ENCODE measurements at places on chromosomes 1 and 21. TPM values are rescaled to one million over a fixed set of nuclear protein-coding genes. Genes with fewer than 3 reads are reported as not detected.
A peak's percentile ranks its signal among the peaks of the same experiment; 100 is the strongest.

DNA sequence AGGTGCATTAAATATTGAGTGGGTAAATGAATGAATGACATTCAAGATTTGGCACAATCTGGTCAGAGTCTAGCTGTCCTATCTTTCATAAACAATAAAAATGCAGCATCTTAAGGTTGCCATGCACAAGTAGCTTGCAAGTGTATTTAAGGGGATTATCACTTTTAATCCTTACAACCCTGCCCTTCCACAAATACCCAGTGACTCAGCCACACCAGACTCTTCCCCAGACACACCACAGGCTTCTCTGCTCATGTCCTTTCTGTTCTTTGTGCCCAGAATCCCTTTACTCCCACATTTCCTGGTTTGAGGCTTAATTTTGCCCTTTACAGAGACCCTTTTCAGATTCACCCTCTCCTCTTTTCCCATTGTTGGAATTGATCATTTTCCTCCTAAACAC is 59.8 kb downstream of the KIRREL1 start:
- H3K27me3 ChIP-seq, result no peaks in the 10 kb centered on the region
- no peak for DNase-seq
- H3K4me3 ChIP-seq, result no peak overlapping the region

DNA sequence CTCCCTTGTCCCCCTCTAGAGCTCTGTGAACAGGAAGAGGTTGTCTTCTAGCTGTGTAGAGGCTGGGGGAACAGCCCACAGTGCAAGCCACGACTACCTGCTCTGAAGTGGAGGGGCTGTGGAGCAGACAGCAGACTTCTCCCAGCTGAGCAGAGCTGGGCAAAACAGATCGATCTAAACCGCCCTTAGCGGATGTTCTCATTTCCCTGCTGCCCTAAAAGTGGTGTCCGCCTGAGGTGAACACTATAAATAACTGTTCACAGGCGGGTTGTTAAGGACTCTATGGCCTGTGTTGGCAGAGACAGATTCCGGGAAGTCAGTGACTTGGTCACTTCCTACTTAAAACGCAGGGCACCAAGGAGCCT is 203.2 kb downstream of the RHOU start:
- H3K36me3 ChIP-seq, result no peaks in the 10 kb centered on the region
- no peaks in the 10 kb centered on the region for H3K27me3 ChIP-seq
- peaks cover 68% of the 10 kb centered on the region for H3K4me1 ChIP-seq
- H3K27ac ChIP-seq, result peak overlapping the region; percentile 86

DNA sequence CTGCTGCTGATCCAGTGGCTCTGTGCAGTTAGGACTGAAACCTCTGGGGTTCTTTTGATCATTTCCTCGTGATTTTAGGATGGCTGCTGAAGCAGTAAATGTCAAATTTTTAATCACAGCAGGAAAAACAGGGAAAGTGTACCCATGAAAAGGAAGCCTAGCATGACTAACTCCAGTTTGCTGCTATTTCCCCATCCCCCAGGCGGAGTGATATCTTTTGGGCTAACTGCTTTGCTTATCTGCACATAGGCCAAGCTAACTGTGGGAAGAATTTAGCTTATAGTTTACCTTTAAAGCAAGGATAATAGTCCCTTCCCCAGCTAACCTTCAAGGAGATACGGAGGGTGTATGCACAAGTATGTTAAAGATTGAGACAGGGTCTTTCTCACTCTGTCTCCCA is 149.8 kb upstream of the TNR start:
- H3K4me3 ChIP-seq, result no peak overlapping the region
- no peak overlapping the region for H3K27ac ChIP-seq
- no peaks in the 10 kb centered on the region for H3K4me1 ChIP-seq
- no peaks in the 10 kb centered on the region for H3K36me3 ChIP-seq

- no peak overlapping the region for H3K4me3 ChIP-seq
- H3K27ac ChIP-seq, result peak overlapping the region; percentile 50
- H3K27me3 ChIP-seq, result no peaks in the 10 kb centered on the region
- peaks cover 4% of the 10 kb centered on the region for H3K4me1 ChIP-seq
- no peaks in the 10 kb centered on the region for H3K36me3 ChIP-seq
Measured at GRCh38 chr1:56660293-56660692, 15.2 kb downstream of the PRKAA2 start.

DNA sequence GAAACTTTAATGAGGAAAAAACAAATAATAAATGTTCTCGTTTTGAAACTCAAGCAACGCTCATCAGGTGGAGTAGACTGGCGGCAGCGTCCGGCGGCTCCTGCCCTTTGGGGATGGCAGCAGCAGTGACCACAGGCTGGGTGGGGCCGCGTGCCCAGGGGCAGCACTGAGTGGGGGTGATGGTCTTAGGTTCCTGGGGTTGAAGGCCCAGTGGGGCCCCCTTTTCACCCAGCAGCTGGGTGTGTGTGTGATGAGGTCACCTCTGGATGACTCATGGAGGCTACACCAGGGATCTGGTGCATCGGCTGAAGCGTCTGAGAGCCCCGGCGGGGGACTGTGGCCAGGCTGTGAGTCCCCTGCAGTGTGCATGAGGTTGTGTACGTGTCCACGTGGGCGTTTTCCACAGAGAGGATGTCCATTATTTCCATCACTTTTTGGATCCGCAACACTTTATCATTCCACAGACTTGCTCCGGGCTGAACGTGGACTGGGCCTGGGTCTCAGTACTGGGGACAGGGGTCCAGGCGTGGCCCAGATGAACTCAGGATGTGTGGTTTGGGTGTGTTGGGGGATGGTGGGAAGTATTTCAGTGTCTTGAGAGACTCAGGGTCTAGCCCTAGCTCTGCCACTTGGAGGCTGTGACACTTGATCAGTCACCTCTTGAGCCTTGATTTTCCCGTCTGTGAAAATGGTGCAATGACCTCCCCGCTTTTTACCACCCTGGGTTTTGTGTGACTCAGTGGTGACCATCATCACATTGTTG is 25.6 kb downstream of the LDLRAP1 start:
- H3K36me3 ChIP-seq, result peaks cover 16% of the 10 kb centered on the region
- H3K27ac ChIP-seq, result peak overlapping the region; percentile 82
- no peaks in the 10 kb centered on the region for H3K27me3 ChIP-seq

DNA sequence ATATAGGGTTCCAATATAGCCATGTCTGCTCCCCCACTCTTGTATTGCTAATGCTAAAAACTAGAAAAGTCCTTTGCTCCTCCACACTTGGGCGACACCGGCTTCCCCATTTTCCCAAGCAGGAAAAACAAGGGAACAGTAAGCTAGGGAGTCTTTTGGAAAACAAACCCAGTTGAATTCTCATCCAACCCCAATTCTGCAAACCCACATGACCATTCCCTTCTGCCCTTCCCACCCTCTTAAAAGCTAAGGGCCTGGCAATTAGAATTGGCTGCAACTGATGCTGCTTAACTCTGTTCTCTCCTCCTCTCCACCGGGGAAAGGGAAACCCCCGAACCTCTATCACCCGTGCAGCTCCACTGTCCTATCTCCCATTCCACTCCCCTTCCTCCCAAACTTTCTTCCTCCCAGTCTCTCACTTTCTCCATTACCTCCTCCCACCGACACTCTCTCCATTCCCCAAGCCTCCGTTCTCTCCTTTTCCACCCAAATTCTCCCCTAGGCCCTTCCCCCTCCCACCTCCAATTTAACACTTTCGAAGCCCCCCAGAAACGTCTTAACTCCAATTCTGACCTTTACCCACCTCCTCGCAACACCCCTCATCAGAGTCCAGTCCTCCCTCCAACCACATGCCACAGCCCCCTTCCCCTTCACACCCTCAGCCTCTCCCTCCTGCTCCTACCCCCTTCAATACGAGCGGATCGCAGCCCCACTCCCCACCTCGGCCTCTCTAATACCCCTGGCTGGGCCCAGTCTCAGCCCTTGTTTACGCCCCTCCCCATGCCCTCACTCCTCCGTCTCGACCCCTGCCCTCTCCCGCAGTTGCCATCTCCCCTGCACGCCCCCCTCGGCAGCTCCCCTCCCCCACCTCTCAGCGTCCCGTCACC is 701 bp downstream of the DEDD start:
- H3K27ac ChIP-seq, result peak overlapping the region; percentile 97
- peaks cover 39% of the 10 kb centered on the region for H3K36me3 ChIP-seq
- DNase-seq, result no peak
- H3K4me3 ChIP-seq, result peak overlapping the region; percentile 69

- H3K4me1 ChIP-seq, result no peaks in the 10 kb centered on the region
- H3K27me3 ChIP-seq, result peaks cover 25% of the 10 kb centered on the region
- no peak overlapping the region for H3K27ac ChIP-seq
- no peak for DNase-seq
- no peaks in the 10 kb centered on the region for H3K36me3 ChIP-seq
Measured at GRCh38 chr1:30406996-30407864, 316.2 kb downstream of the MATN1 start.

DNA sequence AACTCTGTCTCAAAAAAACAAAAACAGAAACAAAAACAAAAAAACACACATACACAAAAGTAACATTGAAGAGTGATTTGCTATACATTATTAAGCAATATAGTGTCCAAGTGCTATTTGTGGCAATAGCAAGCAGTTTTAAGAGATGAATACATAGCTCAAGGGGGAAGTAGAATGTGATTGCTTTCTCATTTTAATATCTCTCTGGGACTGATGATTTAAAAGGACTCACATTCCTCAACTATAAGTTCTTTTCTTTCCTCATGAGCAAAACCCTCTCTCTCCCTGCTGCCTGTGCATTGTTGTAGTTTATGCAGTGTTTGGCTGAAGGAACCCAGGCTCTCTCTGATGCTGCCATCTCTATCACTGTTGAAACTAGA is 47.0 kb upstream of the CSF1 start:
- H3K27me3 ChIP-seq, result no peaks in the 10 kb centered on the region
- DNase-seq, result no peak
- no peaks in the 10 kb centered on the region for H3K36me3 ChIP-seq
- no peak overlapping the region for H3K4me3 ChIP-seq
- H3K27ac ChIP-seq, result no peak overlapping the region
- H3K4me1 ChIP-seq, result peaks cover 18% of the 10 kb centered on the region

DNA sequence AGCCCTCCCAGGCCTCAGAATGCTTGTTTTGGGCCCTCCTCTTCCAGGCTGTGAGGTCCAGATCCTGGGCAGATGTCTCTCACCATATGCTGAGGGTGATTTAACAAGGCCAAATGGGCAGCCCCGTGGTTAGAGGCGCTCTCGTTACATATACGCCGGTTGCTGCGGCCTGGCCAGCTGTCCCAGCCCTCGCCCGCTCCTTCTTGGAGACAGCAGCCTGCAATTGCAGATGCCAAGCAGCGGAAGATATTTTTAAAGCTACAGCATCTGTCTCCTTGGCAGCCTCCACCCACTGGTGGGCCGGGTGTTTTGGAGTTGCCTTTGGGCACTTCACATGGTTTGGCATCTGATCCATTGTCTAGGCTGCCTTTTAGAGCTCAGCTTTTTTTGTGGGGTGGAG is 178.8 kb upstream of the NFIA start:
- H3K4me3 ChIP-seq, result no peak overlapping the region
- peak; percentile 65 for DNase-seq
- peaks cover 17% of the 10 kb centered on the region for H3K4me1 ChIP-seq
- no peaks in the 10 kb centered on the region for H3K27me3 ChIP-seq
- H3K36me3 ChIP-seq, result no peaks in the 10 kb centered on the region

- no peaks in the 10 kb centered on the region for H3K4me1 ChIP-seq
- no peak overlapping the region for H3K4me3 ChIP-seq
- H3K27me3 ChIP-seq, result no peaks in the 10 kb centered on the region
- no peak overlapping the region for H3K27ac ChIP-seq
Measured at GRCh38 chr1:215181518-215181917, 99.0 kb downstream of the KCNK2 start.

DNA sequence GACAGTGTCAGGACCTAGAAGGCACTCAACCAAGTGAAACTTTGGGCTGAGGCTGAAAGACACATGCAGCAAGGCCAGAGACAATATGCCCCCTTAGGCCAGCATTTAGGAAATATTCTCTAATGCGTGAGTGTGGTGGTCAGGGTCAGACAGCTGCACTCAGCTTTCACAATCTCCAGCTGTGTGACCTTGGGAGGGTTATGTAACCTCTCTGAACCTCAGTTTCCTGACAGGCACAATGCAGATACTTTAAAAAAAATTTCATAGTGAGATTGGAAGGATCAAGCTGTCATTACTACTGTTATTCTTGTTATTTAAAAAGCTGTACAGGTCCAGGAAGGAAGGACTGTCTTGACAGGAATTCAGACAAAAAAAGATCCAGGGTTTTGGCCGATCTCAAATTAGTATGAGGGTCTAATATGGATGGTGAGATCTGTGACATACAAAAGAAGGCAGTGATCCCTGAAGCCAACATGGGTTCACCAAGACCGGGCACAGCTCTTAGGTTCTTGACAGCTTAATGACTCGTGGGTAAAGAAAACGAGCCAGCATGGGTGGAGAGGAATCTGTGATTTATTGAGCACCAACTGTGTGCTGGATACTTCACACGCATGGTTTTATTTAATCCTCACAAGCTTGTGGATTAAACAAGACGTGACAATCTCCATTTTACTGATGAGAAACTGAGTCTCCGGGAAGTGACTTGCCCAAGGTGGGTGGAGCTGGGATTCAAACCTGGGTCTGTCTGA is 54.6 kb upstream of the POU3F1 start:
- no peak overlapping the region for H3K27ac ChIP-seq
- H3K36me3 ChIP-seq, result no peaks in the 10 kb centered on the region
- DNase-seq, result no peak
- no peak overlapping the region for H3K4me3 ChIP-seq
- H3K27me3 ChIP-seq, result no peaks in the 10 kb centered on the region

DNA sequence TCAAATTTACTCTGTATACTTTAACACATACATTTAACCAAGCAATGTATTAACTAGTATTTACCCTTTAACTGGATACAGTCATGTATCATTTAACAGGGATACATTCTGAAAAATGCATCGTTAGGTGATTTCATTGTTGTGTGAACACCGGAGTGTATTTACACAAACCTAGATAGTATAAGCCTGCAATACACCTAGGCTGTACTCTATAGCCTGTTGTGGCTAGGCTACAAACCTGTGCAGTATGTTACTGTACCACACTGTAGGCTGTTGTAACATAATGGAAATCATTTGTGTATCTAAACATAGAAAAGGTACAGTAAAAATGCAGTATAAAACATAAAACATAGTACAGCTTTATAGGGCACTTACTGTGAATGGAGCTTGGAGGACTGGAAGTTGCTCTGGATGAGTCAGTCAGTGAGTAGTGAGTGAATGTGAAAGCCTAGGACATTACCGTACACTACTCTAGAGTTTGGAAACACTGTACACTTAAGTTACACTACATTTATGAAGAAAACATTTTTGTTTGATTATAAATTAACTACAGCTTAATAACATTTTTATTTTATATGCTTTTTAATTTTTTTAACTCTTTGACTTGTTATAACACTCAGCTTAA is 21.3 kb downstream of the RGS4 start:
- H3K27me3 ChIP-seq, result no peaks in the 10 kb centered on the region
- peaks cover under 1% of the 10 kb centered on the region for H3K4me1 ChIP-seq
- no peaks in the 10 kb centered on the region for H3K36me3 ChIP-seq
- H3K4me3 ChIP-seq, result no peak overlapping the region
- no peak for DNase-seq
- H3K27ac ChIP-seq, result no peak overlapping the region

The CRYBG2 gene
- total RNA-seq, result not detected

Measured in heart left ventricle (tissue), 16 donors.